ENCODE measurements at places on chromosomes 7 and 10. TPM values are rescaled to one million over a fixed set of nuclear protein-coding genes. Genes with fewer than 3 reads are reported as not detected.

The LAMB1 gene
- total RNA-seq = 275 TPM

DNA sequence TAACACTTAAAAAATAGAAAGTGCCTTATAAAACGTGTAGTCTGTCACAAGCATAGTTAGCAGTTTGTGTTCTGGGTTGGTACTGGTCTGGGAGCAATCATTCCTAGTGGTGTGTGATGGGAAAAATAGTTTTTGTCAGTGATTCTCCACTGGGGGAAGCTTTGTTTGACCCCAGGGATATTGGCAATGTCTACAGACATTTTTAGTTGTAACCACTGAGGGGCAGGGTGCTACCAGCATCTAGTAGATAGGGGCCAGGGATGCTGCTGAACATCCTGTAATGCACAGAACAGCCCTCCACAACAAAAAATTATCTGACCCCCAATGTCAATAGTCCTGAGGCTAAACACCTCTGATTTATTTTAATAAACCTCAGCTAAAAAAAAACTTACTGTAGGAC lies 51.6 kb upstream of the CREB5 start:
- no peak for DNase-seq

- DNase-seq = no peak
Observed at GRCh38 chr10:12194752-12195271, 879 bp downstream of the NUDT5 start.

GRCh38 chr10:69862882-69863530 lies 61.3 kb downstream of the COL13A1 start:
- DNase-seq = no peak

GRCh38 chr7:157737151-157738065 lies 400.6 kb downstream of the DNAJB6 start:
- no peak for DNase-seq

- no peak for DNase-seq
Observed at GRCh38 chr7:68684246-68684839, 913.9 kb upstream of the AUTS2 start.

DNA sequence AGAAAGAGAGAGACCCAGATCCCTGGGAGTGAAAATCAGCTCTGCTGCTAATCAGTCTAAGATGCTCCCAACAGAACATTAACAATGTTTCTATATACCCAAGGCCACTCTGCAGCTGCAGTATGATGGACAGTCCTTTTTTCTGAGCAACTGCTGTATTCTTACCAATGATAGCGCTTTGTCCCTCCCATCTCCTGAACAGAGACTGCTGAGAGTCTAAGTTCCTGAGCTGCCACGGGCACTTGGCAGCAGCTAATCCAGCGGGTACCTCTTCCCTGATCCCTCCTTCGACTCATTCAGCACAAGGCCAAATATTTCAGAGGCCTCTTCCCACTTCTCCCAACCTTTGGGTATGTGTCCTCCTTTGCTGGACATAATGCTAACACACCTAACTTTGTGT lies 7.7 kb downstream of the CPVL start:
- DNase-seq = no peak

The ADIRF gene
- not detected for total RNA-seq

The AHR gene
- total RNA-seq = 15.1 TPM

The DPY19L1 gene
- 31.6 TPM for total RNA-seq

GRCh38 chr7:69780379-69780778 lies 182.1 kb downstream of the AUTS2 start:
- no peak for DNase-seq

The TMEM140 gene
- not detected for total RNA-seq

The ASB4 gene
- not detected for total RNA-seq

GRCh38 chr10:6995831-6996230 lies 415.0 kb downstream of the SFMBT2 start:
- DNase-seq = no peak

- no peak for DNase-seq
Observed at GRCh38 chr10:109741712-109742111, 181.6 kb downstream of the XPNPEP1 start.

GRCh38 chr10:114252883-114253282 lies 13.8 kb downstream of the VWA2 start:
- no peak for DNase-seq

DNA sequence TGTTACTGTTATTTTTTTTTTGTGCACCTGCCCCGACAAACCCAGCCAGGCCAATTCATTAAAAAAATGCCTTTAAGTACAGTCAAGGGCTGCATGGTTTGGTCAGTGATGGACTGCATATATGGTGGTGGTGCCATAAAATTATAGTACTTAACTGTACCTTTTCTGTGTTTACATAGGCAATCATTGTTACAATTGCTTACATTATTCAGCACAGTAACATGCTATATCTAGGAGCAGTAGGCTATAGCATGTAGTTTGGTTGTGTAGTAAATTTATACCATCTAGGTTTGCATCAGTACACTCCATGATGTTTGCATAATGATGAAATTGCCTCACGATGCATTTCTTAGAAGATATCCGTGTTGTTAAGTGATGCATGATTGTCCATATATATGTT lies 58.0 kb downstream of the STK31 start:
- no peak for DNase-seq

- no peak for DNase-seq
Observed at GRCh38 chr10:128102480-128103228, 23.6 kb downstream of the MKI67 start.
